ENCODE measurements at places on chromosomes 3 and 15. TPM values are rescaled to one million over a fixed set of nuclear protein-coding genes. Genes with fewer than 3 reads are reported as not detected.

DNA sequence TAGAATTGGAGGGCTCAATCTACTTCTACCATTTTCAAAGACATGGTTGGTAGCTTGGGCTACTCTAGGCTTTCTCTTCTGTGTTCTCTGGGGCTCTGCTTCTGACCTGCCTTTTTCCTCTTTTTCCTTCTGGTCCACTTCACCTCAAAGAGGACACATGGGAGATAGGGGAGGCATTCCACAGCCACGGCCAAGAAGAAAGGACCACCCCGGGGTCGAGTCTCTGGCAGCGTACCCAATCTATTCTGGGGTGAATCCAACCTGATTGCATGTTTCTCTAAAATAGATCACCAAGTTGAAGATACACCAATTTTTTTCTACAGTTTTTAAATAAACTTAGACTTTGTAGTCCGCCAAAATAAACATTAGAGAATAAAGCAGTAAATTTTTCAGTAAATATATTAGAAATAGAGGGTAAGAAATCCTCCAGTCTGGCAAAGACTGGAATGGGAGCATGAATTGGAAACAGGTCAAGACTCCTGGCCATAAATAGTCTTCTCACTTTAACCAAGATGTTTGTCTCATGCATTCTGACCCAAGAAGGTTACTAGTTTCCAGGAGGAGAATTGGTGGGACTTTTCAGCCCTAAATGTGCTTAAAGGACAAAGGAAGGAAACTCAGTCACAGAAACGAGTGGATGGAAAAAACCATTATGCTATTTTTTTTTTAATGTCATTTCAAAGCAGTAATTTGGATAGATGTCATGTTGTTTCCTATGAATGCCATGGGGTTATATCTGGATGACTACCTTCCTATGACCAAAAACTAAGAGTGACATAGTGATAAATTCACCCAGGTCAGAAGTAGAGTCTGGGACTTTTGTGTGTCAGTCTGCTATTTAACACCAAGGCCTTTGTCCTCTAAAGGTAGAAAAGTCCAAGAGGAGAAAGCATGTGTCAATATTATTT, 71.3 kb upstream of the PHLDB2 start:
- DNase-seq = no peak

- no peak for DNase-seq
Measured at GRCh38 chr3:142273501-142273900, 48.1 kb upstream of the GK5 start.

DNA sequence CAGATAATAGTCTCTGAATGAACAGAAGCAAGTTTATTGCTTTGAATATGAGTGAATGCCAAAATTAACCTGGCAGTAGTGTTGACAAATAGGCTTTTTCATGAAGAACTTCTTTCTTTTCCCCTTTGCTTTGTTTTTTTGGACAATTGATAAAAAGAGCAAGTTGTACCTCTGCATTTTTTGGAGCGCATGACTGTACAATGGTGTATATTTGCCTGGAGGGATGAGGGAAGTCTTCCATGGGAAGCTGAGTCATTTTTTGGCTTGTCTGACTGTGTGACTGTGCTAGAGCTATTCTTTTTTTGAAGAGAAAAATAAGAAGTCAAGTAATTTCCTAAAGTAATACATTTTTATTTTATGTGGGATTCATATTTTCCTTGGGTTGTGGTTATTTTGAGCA, 186.9 kb downstream of the KLHL25 start:
- DNase-seq = no peak

DNA sequence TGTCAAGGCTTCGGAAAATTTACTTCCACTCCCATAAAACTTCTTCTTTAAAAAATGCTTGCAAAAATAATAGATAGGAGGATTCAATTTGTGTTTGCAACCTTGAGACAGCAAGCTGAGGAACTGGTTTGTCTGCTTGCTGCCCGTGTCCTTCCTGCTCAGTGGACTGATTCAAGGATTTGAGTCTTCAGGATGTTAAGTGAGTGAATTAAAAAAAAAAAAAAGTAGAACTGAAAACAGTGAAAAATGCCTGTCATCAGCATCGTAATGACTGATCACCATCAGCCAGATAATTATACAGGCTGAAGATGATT, 453.7 kb downstream of the FGF12 start:
- no peak for DNase-seq

CHRD gene
- 9.9 TPM for total RNA-seq

DNA sequence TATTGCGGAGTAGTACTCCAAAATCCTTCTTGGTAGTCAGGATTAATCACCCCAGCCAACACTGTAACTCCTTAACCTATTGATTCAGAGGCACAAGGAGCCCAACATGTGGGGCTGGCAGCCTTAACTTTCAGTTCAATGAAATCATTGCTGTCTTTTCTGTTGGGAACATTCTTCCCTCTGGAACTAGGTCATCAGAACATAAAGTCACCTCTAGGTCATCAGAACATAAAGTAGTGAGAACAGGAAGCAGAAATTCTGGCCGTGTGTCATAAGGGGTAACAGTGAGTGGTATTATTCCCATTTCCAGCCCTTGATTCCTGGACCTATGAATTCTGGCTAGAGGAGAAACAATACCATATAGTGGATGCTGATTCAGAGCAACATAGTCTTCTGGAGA, 71.5 kb upstream of the TNIK start:
- no peak for DNase-seq

CHAC1 gene
- 0.63 TPM for total RNA-seq

ALCAM gene
- 8.0 TPM for total RNA-seq

GOLGA6L22 gene
- total RNA-seq = not detected

- DNase-seq = no peak
Measured at GRCh38 chr15:35696767-35697231, 150.8 kb upstream of the DPH6 start.

DNA sequence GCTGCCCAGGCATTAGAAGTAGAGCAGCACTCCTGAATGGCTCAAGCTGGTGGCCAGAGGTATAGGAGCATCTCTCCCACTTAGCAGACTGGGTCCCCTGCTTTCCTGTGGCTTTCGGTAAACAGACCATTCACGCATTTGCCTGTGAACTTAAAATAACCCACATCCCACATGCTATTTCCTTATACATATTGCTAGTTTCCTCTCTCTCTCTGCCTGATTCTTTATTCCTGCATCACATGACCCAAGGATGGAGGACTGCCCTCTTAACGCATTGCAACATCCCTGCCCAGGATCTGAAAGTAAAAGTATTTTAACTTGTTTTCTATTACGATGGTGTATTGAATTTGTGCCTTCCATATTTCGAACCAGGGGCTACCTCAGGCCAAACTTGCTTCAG, 43.4 kb upstream of the NLGN1 start:
- DNase-seq = no peak

GRCh38 chr3:172580680-172581401, 57.6 kb upstream of the TNFSF10 start:
- no peak for DNase-seq

GRCh38 chr3:51024765-51025632, 350.3 kb downstream of the DOCK3 start:
- no peak for DNase-seq

PSTPIP1 gene
- total RNA-seq = 6.3 TPM

GRCh38 chr15:80856809-80857377, 77.7 kb downstream of the CEMIP start:
- no peak for DNase-seq

DNA sequence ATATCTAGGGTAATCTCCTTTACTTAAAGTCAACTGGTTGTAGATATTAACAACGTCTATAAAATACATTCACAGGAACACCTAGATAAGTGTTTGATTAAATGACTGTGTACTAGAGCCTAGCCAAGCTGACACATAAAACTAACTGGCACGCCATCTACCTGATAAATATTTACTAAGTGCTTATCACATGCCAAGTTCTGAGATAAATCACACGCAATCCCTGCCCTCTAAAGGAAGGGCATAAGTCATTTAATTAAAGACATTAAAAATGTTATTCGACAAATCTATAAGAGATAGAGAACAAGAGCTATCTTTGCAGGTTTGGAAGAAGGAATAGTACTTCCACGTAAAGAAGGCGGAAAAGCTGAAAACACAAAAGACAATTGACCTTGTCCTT, 11.1 kb upstream of the MB21D2 start:
- DNase-seq = no peak

CYFIP1 gene
- 105 TPM for total RNA-seq

DNA sequence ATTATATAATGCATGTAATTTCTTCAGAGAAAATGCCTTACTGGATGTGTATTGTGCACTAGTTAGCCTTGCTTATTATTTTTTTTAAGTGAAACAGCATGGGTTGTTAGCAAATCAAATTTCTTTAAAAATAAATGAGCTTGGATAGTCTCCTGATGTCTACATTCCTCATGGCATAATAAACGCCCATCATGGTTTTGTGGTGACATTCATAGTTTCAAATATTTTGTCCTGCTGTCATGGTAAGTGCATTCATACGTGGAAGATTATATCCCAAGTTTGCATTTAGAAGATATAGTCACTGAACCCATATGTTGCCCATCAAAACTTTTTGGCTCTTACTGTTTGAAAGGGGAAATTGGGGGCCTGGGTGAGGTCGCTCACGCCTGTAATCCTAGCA, 130.7 kb downstream of the ALCAM start:
- no peak for DNase-seq

DNA sequence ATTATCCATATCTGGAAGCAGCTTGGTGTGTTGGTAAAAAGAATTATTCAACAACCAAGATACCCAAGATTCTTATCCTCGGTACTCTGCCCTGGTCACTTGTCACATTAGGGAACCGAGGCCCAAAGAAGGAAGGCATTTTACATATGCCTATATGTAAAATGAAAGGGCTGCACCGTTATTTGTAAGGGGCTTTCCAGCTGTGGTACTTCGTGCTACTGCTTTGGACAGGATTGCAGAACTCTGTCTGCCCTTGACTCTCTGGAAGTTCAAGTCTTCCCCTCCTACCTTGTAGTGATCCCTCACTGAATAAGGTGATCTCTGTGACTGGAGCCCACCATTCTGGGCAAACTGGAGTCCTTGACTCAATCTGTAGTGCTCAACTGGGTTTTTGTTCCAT, 198.9 kb upstream of the TOPAZ1 start:
- no peak for DNase-seq

SLC28A2 gene
- not detected for total RNA-seq

GRCh38 chr3:45965653-45966052, 22.4 kb downstream of the CXCR6 start:
- DNase-seq = no peak

ISL2 gene
- total RNA-seq = 0.75 TPM

GRCh38 chr3:54134713-54135112, 12.4 kb downstream of the CACNA2D3 start:
- no peak for DNase-seq

DNAJC13 gene
- total RNA-seq = 60.2 TPM

NME9 gene
- not detected for total RNA-seq

DNA sequence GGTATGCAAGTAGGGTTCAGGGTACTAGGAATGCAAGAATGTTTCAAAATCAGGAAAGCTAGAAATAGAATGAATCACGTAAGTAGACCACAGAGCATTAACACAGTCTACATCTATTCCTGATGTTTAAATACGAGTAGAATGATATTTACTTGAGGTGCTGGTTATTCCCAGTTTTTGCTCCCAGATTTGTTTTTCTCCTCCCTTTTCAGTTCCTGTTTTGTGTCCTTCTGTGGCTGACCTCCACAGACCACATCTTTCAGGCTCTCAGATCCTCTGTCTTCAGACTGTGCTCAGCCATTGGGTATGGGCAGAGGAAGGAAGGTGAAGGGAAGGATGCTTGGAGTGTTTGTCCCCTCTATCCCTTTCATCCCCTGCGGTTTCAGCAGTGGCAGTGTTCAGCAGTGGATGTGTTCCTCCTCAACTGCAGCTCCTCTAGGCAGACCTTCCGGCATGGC, 276.6 kb downstream of the ZNF621 start:
- DNase-seq = no peak

DNA sequence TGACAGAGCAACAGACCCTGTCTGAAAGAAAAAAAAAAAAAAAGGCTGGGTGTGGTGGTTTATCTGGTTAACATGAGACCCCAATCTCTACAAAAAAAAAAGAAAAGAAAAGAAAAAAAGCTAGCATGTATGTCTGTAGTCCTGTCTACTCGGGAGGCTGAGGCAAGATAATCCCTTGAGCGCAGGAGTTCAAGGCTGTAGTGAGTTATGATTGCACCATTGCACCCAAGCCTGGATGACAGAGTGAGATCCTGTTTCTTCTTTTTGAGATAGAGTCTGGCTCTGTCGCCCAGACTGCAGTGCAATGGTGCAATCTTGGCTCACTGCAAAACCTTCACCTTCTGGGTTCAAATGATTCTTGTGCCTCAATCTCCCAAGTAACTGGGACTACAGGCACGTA, 8.4 kb upstream of the DHX30 start:
- no peak for DNase-seq

DNA sequence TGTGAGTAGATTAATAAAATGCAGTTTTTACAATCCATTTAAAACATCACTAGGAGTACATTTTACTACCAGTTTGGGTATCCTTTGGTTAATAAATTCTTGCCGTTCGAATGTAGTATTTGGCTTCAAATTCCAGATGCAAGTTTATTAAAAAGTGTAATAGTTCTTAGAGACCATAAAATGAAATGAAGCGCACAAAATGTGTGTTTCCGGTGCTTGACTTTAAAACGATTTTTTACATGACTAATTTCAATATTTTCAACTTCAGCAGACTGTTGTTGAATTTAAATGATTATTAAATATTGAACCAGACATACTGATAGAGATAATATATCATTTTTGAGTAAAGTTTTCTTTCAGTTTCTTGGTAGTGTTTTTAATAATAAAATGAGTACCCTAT, 138.4 kb upstream of the NAALADL2 start:
- DNase-seq = no peak

CFAP20DC gene
- total RNA-seq = 0.28 TPM

SENP8 gene
- total RNA-seq = 1.0 TPM

- DNase-seq = no peak
Measured at GRCh38 chr15:34213690-34214089, 3.8 kb upstream of the KATNBL1 start.

GRCh38 chr3:47536221-47536891, 22.8 kb upstream of the ELP6 start:
- no peak for DNase-seq

PPM1L gene
- total RNA-seq = 30.4 TPM

REC114 gene
- total RNA-seq = not detected

GRCh38 chr3:197244751-197245150, 53.7 kb downstream of the DLG1 start:
- DNase-seq = no peak

- no peak for DNase-seq
Measured at GRCh38 chr3:182729903-182730674, 63.2 kb upstream of the ATP11B start.

DNA sequence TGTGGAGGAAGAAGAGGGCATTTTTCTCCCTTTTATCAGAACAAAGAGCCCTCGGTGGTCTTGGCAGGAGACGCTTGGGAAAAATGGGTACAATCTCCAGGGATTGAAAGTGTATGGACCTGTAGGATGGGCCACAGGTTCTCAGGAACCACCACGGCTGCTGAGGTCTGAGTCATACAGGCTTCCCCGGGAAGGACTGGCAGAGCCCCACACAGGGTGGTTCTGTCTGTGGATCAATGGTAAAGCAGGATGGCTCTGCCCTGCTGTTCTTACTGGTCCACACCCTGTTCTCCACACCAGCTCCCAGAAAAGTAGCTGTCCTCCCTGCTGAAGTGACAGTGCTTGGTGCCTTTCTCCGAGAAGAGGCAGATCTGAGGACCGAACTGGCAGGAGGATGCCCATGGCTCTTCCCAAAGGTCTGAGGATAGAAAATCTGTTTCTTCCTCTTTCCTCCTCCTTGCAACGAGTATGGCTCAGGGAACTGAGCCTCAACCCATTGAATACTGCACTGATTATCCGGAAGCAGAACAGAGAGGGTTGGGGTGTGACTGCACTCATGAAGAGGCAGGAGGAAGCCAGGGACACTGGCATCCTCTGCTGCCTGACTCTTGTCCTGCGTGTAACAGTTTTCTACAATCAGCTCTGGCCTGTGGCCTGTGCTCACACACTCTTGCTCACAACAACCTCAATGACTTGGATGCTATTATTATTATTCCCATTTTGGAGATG, 39.0 kb downstream of the KIF9 start:
- DNase-seq = no peak

All from omental fat pad (tissue), 4 donors.